Activated T-cell treated with anti-CD3 and anti-CD28 coated beads for 1 hour (primary cell): ENCODE measurements at places on chromosomes 7 and 10.

DNA sequence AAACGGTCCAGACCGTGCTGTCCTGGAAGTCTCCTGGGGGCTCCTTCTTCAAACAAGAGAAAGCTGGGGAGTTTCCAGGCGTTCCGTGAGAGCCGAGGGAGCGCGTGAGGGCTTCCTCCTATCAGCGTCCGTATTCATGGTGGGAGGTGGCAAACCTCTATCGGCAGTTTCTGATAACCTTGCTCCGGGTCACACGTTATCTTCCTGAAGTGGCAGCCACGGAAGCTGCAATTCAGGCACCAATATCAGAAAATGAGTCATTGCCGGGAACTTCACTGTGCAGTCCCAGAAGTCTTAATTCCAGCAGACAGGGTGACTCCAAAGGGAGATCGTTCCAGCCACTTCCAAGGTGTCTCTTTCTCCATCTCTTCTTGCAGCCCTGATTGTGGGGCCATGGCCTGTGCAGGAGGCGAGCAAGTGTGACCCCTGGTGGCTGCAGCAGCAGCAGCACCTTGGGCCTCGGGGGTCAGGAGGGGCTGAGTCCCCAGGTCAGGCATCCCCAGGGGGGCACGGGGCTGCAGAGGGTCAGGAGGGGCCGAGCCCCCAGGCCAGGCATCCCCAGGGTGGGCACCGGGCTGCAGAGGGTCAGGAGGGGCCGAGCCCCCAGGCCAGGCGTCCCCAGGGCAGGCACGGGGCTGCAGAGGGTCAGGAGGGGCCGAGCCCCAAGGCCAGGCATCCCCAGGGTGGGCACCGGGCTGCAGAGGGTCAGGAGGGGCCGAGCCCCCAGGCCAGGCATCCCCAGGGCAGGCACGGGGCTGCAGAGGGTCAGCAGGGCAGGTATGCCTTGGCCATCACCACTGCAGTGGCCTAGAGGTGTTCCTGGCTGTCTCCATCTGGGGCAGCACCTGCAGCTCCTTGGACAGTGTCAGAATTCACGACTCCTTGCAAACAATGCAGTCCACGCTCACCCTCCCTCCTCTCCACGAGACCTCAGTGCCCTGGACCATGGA is 538.7 kb downstream of the DNAJB6 start:
- DNase-seq = peak; percentile 47

- no peak for DNase-seq
These were observed 5.9 kb upstream of the LAMB1 start for GRCh38 chr7:108008827-108009226.

GRCh38 chr7:4745265-4745919 is 30.0 kb upstream of the AP5Z1 start:
- DNase-seq = no peak

DNA sequence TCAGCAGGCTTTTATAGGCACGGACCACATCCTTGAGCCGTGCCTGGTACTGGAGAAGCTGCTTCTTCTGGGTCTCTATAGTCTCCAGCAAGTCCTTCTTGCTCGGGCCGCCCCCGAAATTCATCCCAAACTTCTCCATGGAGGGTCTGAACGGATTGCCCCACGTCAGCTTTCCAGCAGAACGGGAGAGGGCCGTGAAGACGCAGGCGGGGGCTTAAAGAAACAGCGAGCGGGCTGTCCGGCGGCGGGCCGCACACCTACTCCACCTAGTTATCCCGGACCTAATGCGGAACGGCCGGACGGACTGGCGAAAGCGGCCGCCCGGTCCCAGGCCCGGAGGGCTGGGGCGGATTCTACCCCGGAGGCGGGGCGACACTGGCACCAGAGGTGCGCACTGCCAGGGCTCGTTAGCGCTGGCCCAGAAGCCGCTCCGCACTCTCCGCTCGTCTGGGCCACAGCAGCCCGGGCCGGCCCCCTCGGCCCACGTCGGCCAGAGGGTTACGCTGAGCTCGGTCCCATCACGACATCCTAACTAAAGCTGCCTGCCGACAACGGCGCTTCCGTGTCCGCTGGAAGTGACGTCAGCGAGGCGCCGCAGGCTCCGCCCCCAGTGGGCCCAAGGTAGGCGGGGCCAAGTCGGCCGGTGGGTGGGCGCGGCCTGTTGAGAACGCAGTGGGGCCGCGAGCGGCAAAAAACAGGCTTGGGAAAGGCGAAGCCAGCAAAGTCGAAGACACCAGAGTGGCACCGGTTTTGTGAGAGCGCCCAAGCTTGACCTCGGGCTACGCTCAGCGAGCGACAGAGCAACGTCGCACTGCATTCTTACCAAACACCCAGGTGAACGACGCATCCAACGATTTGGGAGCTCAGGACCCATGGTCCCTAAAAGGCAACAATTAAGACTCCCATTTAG is at the start of gene GCC1:
TSS of gene GCC1 (minus strand) at position 553 of the 910 bp plus-strand sequence. CDS start at position 139, 414 bp downstream.
- peak; percentile 95 for DNase-seq

- DNase-seq = no peak
These were observed 61.7 kb downstream of the VOPP1 start for GRCh38 chr7:55510621-55511020.

DNA sequence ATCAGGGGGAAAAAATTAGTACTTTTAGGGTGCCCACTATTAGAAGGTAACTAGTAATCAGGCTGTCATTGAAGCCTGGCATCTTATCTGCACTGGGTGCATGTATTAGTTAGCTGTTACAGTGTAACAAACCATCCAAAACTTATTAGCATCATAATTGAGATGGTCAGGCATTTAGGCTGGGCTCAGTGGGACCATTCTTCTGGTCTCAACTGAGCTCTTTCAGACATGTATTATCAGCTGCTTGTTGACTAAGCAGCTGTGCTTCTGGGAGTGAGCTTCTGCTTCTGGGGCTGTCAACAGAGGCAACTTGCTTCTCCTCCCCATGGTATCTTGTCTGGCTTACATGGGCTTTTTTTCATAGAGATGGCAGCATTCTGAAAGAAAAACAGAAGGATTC is 154.0 kb upstream of the ZNF92 start:
- DNase-seq = no peak
